ENCODE measurements at places on chromosomes 5 and 9.

DNA sequence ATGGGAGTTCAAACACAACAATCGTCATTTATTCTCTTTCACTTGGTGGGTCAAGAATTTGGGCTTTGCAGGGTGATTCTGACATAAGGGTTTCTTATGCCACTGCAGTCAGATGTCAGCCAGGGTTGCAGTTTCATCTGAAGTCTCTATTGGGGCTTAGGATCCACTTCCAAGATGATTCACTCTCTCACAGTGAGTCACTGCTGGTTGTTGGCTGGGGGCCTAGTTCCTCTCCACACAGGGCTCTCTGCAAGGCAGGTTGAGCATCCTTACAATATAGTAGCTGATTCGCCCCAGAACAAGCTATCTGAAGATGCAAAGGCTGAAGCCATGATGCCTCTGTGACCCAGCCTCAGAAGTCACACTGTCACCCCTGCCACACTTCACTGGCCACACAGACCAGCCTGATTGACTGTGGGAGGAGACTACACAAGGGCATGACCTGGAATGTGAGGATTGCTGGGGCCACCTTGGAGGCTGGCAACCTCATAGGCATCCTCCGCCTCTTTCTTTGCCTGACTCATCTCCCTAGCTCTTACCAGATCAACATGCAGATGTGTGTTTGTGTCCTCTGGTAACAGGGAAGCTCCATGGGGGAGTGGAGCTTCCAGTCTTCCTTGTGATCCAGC is 4.5 kb upstream of the CARD19 start:
- no peak for DNase-seq

DNA sequence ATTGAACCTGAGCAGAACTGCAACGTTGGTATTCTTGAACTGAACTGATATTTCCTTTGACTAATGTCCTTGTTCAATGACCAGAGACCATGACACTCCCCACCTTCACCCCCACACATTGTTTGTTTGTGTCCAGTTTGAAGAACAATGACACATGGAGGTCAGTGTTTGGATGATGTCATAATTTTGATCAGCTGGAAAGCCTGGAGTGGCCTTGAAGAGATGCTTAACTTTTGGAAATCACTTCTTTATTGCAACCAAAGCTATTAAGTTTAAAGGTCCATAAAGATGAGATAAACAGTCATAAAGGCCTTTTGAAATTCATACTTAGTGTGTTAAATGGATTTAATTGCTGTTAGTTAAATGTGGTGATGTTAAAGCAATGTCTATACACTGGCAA is 92.7 kb downstream of the TMC1 start:
- DNase-seq, result no peak

DNA sequence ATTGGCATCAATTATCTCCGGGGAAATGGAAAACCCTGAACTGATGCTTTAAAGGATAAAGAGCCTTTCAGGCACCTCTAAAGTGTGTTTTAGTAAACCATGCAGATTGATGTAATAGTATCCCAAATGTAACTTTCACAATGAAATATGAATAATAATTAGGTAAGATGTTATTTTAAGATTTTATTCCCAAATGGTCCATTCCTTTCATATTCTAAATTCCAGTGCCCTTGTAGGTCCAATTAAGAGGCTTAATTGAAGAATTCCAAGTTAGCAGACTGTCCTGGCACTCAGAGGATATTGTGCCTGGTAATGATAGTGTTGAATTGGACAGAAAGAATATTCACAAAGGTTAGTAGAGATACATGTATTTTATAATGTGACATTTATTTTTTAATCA is 352.5 kb upstream of the NUDT12 start:
- DNase-seq, result no peak

- DNase-seq, result no peak
Measured at GRCh38 chr5:26419987-26420386, 618.4 kb downstream of the CDH9 start.

- no peak for DNase-seq
Measured at GRCh38 chr9:88289532-88289931, 98.7 kb upstream of the SPIN1 start.

- DNase-seq, result no peak
Measured at GRCh38 chr9:99437145-99437544, 215.1 kb downstream of the SEC61B start.

- DNase-seq, result no peak
Measured at GRCh38 chr5:150246429-150246828, 43.1 kb downstream of the CAMK2A start.

DNA sequence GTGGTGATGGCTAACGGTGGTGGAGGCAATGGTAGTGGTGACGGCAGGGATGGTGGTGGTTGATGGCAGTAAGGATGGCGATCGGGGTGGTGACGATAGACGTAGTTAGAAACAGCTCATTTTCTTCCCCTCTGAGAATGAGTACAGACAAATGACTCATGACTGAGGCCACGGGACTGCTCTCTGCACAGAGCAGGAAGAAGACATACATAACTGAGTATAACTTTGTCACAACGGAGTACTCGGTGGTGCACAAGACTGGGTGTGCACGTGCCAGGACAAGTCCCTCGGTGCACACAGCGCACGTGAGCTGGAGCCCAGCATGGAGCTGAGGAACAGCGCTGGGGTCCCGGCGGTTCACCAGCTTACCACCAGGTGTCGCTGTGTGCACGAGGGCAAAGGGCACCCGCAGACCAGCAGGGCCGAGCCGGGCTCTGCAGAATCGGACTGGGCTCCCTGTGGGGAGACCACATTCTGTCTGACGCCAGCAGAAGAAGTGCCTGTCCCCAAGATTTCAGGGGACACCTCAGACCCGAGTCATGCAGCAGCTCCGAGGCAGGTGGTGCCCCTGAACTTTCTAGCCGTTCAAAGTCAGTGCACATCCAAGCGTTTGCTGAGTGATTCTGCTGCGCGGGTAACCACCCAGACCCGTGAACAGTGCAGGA is 188.6 kb downstream of the FSTL4 start:
- DNase-seq, result peak; percentile 40

- no peak for DNase-seq
Measured at GRCh38 chr5:25579111-25579510, 934.3 kb upstream of the CDH10 start.

DNA sequence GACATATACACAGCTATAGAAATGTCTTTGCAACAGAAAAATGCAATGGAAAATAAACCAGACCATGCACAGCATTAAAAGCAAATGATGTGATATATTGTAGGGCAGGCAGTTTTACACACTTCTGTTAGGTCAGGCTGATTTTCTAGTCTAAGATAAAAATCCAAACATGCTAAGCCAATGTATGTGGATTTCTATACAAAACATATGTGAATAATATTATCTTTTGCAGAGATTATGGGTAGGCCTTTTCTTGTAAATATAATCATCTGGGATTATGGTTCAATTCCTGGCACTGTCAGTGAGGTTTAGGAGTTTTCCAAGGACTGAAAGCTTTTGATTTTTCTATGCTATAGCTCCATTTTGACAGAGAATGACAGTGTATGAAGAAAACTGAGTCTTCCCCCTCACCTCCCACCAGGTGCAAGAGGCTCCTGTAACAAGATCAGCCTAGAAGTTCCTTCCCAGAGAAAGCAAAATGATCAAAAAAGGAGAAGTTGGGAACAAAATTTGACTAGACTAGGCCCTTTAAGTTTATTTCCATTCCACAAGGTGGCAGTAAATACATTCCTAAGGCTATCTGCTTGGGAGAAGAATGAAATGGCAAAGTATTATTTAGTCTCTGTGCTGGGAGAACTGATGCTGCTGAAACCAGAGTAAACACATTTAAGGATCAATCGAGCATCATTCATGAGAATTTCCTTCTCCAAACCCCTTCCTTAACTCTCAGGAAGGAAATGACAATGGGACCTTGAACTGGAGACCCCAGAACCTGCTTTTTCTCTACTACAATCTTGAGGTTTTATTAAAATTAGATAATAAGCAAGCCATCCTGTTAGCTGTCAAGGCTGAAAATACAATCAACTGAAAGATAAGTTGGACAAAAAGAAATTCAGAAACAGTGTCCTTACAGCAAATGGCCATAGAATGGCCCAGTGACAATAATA is 133.0 kb upstream of the TUT7 start:
- DNase-seq, result no peak

DNA sequence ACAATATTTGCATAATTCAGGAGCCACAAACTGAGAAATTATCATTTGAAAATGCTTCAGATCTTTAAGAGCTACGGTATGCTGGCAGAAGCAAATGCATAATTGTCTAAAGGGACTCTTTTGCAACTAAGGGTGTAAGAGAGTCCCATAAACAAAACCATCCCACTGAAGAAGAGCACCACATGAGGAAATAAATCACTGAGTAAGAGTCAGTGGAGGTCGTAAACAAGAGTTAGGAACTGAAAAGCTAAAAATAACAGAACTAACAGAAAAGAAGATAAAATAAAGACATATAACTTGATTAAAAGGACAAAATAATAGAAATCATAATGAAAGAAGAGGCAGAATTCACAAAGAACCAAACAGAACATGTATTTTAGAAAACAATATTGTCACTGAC is 3.5 kb upstream of the SMC2 start:
- DNase-seq, result no peak

DNA sequence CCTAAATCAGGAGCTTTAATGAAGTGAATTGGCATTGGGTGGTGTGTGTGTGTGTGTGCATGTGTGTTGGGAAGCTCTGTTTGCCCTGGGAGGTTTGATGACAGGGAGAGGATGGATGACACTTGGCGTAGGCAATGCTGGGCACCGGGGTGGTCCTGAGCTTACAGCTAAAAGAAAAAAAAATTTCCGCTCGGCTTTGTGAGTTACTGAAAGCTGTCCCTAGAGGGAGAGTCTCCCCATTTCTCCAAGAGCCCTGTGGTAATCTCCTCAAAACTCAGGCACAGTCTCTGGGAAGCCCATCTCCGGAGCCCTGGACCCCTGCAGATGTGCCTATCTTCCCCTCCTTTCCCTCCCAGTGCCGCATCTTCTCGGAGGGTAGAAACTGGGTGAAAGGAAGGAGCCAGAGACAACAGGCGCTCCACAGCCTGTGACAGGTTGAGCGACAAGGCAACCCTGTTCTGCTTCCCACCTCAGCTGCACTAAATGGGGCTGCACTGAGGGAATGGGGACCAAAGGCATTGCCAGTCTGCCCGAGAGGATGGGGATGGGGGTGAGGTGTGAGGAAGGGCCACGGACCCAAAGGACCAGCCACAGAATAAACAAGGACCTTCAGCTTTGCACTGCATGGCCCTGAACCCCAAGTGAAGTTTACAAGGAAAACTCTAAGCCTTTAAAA is 35.8 kb upstream of the TIFAB start:
- no peak for DNase-seq

- no peak for DNase-seq
Measured at GRCh38 chr5:95081500-95081960, 203.4 kb downstream of the MCTP1 start.

DNA sequence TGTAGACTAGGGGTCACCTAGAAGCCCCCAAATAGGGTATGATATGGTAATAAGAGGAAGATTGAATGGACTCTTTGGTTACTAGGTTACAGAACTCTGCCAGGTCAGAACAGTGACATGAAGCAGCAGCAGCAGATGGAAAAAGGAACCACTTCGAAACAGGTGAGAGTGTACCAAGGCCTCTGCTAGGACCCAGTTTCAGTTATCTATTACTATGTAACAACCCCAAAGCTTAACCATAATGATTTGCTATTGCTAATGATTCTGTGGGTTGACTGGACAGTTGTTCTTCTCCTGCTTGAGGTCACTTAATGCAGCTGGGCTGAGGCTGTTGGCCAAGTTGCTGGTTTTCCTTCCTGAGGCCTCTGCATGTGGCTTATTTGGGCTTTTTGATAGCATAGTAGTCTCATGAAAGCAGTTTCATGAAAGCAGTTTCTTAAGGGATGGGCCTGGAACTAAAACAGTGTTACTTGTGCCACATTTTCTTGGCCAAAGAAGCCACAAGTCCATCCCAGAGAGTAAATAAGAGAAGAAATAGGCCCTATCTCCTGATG is 17.6 kb downstream of the C9orf43 start:
- no peak for DNase-seq

Measured in GOT3 (cell line).